ENCODE measurements at places on chromosomes 6 and 20.

GRCh38 chr6:157592541-157592940, 211.6 kb downstream of the ZDHHC14 start:
- no peak for DNase-seq

GRCh38 chr6:156957931-156958547, 180.9 kb downstream of the ARID1B start:
- DNase-seq, result no peak

- no peak for DNase-seq
Measured at GRCh38 chr20:17439616-17440296, 91.4 kb downstream of the BFSP1 start.

DNA sequence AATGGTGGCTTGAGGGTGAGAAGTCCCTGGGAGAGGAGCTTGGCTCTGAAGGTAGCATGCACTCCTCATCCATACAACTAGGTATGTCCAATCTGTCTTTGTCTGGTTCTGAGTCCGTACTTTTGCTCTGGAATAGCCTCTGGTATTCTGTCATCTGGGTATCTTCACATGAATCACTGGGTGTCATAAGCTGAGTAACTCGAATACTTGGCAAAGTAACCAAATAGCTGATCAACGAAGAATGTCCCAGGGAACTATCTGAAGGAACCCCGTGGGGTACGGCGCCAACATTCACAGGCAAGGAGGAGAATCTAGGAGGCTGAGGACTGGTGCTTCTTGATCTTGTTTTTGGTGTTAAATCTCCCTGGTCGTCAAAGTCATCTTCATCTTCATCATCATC, 184.8 kb downstream of the HIVEP2 start:
- DNase-seq, result no peak

- DNase-seq, result no peak
Measured at GRCh38 chr6:14645841-14646240, 528.3 kb downstream of the CD83 start.

- DNase-seq, result no peak
Measured at GRCh38 chr6:126513198-126513597, 173.3 kb downstream of the CENPW start.

DNA sequence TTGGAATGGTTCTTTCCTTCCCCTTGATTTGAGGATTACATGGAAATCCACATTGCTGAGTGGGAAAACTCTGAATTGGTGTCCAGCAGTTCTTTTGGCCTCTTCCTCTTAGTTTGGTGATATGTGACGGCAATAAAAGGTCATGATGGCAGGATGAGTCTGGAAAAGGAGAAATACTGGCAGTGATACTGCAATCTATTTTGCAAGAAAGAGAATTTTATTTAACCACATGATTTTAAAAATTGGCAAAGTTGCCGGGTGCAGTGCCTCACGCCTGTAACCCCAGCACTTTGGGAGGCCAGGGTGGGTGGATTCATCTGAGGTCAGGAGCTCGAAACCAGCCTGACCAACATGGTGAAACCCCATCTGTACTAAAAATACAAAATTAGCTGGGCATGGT, 73.1 kb downstream of the ADTRP start:
- DNase-seq, result peak; percentile 66

DNA sequence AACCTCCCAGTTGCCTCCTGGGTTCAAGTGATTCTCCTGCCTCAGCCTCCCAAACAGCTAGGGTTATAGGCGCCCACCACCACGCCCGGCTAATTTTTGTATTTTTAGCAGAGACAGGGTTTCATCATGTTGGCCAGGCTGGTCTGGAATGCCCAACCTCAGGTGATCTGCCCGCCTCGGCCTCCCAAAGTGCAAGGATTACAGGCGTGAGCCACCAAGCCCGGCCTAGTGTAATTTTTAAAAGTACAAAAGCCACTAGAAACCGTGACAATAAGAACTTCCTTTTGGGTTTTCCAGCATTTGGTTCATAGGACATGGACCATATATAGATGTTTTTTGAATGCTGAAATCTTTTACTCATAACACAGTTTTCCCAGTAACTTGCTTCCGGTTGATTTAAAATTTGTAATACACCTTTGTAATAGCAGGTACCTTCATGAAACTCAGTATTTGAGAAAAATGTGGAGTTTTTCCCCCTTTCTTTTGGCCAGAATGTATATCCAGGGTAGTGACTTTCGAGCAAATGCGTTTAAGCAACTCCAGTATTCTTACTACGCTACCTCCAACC, 467 bp downstream of the PXT1 start:
- DNase-seq, result peak; percentile 84

- DNase-seq, result peak; percentile 10
Measured at GRCh38 chr6:24666097-24666640, 530 bp downstream of the TDP2 start.

GRCh38 chr6:11467364-11467763, 70.2 kb upstream of the TMEM170B start:
- DNase-seq, result no peak

- DNase-seq, result no peak
Measured at GRCh38 chr6:4608361-4609115, 167.7 kb upstream of the CDYL start.

DNA sequence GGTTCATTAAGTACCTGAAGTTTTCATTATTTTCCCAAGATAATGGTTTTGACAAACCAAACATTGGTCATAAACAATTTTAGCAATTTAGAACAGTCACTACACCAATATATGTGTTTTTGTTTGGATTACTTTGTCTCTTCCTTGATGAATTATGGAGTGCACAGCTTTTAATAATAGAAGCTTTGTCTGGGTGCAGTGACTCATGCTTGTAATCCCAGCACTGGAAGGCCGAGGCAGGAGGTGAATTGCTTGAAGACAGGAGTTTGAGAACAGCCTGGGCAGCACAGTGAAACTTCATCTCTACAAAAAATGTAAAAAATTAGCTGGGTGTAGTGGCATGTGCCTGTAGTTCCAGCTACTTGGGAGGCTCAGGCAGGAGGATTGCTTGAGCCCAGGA, 89.4 kb upstream of the ANKEF1 start:
- DNase-seq, result no peak

DNA sequence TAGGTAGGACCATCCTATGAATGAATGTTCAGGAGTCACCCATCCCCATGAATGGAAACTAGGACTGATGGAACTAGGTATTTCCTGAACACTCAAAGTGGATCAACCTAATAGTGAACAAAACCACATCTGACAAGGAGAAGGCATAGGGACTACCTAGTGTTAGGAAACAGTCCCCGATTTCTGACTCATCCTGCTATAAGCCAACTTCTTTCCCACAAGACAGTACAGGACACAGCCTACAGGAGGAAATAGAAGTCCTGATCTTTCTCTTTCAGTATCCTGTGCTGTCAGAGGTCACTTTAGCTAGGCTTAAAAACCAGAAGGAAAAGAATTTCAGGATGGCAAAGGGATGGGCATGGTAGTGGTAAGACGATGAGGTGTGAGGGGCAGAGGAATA, 19.5 kb upstream of the GMDS start:
- no peak for DNase-seq

DNA sequence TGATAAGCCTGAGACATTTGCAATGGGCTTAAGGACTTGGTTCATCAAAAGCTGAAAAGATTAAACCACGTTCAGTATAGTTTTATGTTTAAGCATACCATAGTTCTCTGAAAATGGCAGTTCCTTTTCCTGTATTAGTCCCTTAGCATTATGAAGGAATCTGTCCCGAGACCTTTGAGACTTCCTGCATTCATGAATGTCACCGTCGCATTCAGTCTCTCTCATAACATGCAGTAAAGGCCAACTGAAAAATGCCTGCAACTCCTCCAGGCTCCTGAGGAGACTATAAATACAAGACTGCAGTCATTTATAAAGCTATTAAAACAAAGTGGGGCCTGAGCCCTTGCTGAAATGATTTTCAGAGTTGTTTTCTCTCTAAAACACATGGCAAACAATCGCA, 129.1 kb downstream of the SYCP2 start:
- no peak for DNase-seq

GRCh38 chr20:10047427-10047826, 12.6 kb downstream of the ANKEF1 start:
- DNase-seq, result no peak

Data from inflammatory macrophage treated with lipopolysaccharide for 4 hours (primary cell).